ENCODE measurements at places on chromosomes 2 and 18.

DNA sequence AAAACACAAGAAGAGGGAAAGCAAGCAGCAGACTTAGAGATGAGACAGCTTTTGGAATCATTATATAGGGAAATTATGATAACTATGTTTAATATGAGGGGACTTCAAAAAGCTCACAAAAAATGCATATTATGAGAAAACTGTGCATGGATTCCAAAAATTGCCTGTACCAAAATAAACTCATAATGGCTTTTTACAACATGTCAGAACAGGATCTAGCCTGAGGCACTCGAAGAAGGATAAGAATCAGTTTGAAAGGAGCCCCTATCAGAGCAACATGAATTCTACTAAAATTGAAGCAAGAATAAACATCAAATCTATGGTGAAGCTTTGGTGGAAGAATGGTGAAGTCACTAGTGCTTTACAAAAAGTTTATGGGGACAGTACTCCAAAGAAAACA lies 187.4 kb downstream of the RDH14 start:
- no peak for DNase-seq

- DNase-seq = no peak
Measured at GRCh38 chr2:66236816-66237802, 197.8 kb upstream of the MEIS1 start.

DNA sequence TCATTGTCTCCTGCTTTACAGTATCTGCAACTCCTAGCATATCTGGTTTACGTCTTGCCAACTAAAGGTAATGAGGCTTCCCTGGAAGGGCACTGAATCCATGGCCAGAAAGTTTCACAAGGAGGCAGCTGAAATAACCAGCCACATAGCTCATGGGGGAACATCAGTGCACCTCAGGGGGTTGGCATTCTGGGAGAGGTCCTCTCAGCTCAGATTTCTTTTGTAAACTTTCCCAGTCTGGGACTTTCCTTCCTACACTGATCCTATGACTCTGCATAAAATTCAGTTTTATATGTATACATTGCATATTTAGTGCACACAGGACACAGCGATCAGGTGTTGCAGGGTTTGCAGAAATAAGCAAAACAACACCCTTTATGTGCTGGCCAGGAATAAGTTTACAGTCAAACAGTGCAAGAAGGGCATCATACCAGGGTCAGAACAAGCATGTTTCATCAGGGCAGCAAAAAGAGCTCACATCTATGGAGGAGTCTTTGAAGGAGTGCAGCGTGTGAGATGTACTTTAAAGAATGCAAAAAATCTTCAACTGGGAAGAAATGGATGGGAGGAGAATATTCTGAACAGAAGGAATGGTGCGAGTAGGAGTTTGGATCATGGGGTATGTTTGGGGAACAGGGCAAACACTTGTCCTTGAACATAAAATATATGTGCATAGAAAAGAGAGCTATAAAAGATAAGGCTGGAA lies 240.6 kb upstream of the RAB12 start:
- no peak for DNase-seq

DNA sequence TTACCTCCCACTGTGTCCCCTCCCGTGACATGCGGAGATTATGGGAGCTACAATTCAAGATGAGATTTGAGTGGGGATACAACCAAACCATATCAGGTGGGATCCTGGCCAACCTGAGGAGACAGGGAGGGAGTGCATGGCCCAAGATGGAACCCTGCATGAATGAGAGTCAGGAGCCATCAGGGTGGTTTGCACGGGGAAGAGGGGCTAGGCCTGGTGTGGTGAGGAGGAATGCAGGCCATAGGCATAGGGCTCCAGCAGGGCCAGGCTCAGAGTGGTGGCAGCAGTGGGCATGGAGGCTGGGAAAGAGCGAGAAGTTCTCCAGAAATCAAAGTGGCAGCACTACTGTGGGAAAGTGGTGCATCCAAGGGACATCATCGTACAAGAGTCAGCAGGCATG lies 74.0 kb upstream of the BCL2L11 start:
- DNase-seq = no peak

DNA sequence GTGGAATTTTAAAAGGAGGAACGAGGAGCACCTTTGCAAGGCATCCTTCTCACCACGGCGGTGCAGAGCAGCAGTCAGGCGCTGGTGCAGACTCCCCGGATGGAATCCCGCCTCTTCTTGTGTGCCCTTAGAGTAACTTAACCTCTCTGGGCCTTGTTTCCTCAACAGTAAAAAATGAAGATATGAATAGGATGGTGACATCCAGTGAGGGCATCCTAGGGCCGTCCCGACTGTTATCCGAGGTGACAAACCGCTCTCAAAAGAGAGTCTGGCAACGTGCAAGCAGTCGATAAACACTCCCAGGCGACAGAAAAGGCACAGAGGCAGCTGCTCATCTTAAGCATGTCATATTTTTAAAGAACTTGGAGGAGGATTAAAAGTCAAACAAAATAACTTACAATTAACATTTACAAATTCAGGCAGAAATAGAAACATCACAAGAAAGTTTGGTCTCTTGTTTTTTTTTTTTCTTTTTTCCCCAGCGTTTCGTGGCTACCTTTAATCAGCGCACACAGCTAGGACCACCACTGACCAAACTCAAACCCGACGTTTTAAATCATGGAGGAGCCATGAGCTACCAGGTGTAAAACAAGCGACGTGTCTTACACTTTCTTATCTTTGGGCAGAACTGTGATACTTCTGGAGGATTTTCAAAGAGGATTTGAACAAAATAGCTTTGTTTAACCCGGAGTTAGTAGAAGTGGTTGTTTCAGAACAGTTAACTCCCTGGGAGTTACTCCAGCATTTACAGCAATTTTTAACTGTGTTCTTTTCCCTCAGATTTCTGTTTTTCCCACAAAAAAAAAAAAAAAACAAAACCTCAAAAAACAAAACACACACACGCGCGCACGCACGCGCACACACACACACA lies 2.1 kb downstream of the MBP start:
- no peak for DNase-seq

DNA sequence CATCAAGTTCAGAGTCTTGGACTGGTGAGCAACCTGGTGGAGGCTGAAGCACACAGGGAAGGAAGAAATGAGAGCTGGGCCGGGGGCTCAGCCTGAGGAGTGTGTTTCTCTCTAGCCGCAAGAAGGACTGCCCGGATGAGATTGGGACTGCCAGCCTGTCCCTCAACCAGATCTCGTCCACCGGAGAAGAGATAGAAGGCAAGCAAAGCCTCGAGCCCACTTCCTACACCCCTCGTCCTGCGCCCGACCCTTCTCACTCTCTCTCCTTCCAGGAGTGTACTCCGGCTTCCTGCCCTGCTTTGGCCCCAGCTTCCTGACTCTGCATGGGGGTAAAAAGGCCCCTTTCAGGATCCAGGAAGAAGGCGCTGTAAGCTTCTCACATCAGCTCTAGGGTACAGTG lies 26.2 kb downstream of the FER1L5 start:
- no peak for DNase-seq

DNA sequence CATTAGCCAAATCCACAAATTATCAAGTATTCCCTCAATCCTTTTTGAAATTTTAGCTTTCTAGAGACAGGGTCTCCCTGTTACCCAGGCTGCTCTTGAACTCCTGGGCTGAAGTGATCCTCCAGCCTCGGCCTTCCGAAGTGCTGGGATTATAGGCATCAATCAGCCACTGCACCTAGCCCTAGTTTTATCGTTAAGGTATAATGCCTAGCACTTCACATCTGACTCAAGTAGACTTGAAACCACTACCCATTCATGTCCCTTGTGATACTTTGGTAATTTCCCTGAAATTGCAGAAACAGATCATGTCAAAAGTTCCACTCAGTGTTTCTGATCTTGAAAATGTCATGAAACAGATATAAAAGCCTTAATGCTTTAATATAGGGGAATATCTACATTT lies 26.3 kb downstream of the MEX3C start:
- no peak for DNase-seq

DNA sequence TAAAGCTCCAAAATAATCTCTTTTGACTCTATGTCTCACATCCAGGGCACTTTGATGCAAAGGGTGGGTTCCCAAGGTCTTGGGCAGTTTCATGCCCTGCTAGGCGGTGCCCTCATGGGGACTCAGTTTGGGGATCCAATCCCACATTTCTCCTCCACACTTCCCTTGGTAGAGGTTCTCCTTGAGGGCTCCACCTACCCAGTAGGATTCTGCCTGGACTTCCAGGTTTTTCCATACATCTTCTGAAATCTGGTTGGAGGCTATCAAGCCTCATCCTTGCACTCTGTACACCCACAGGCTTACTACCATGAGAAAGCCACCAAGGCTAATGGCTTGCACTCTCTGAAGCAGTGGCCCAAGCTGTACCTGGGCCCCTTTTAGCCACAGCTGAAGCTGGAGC lies 49.8 kb upstream of the ERMN start:
- no peak for DNase-seq

DNA sequence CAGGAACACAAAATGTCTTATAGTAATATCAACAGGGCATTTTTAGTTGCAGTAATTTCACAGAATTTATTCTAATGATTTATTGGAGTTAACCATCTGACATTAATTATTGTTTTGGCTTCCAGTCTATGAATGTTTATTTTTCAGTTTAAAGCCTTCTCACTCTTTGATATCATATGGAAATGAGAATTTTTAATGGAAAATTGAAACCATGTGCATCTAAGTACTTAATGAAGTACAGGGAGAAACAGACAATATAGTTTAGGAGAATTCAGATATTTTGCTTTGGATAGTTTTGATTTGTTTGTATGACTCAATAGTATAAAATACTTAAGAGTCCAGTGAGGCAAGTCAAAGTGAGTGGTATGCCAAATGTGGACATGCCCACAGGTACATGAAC lies 126.1 kb downstream of the OLA1 start:
- DNase-seq = no peak

All from nephron progenitor cell (in vitro differentiated cells).